SJCRH30 (cell line): ENCODE measurements at places on chromosomes 1 and 21. TPM values are rescaled to one million over a fixed set of nuclear protein-coding genes. Genes with fewer than 3 reads are reported as not detected.

DNA sequence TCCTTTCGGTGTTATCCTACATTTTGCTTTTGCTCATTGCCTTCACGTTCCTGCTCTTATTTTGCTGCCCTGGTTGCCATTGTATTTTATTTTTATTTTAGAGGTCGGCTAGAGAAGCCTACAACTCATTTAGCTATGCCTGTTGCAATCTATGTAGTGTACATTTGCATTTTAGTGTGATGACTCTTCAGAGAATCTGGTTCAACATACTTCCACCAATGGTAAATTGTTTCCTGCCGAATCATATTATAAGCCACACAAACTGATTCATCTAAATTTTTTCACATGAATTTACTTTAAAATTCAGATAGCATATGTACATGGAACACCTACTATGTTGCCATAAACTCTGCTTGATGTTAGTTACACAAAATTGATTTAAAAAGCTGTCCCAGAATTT is 1596.9 kb downstream of the PLA2G4A start:
- H3K27ac ChIP-seq = no peak overlapping the region
- H3K27me3 ChIP-seq = no peaks in the 10 kb centered on the region
- no peak overlapping the region for H3K4me3 ChIP-seq
- H3K36me3 ChIP-seq = no peaks in the 10 kb centered on the region
- no peaks in the 10 kb centered on the region for H3K4me1 ChIP-seq
- no peak for DNase-seq

DNA sequence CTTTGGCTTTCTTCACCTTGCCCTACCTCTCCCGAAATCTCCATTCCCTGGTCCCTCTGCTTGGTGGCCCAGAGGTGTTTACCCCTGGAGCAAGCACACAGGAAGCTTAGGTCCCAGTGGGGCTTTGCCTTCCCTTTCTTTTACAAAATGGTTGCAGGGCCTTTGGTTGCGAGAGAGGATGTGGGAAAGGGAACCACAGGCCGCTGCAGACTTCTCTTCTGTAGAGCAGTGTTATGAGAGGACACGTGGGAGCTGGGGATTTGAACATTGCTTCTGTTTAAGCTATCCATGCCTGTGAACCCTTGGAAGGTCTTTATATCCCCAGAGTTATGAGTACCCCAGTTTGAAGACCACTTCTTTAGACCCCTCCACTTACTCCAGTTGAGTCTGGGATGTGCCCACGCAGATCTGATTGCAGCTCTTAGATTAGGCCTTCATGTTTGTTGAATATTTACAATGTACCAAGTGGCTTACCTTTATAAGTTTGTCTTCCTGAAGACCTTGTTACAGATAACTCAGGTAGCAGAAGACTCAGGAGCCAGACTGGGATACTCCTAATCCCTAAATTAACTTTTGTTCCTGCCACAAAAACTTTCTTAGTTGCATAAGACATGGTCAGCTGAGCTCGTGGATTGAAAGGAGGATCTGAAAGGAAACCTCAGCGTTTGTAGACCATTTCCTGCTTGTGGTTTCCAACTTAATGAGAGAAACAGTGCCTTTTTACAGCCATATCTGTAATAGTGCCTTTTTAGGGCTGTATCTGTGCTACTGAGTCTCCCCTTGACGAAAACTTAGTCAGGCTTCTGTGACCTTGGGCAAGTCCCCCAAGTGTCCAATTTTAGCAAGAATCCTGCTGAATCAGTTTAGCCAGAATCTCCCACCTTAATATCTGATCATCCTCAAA is 21.9 kb upstream of the IVNS1ABP start:
- no peaks in the 10 kb centered on the region for H3K4me1 ChIP-seq
- no peaks in the 10 kb centered on the region for H3K27me3 ChIP-seq
- DNase-seq = no peak
- no peak overlapping the region for H3K4me3 ChIP-seq

OR2L8 gene
- not detected in 2 replicates for total RNA-seq

GRCh38 chr1:86419277-86419903 is 4.6 kb upstream of the CLCA2 start:
- H3K4me1 ChIP-seq = no peaks in the 10 kb centered on the region
- H3K36me3 ChIP-seq = no peaks in the 10 kb centered on the region
- DNase-seq = peak; percentile 50
- no peak overlapping the region for H3K27ac ChIP-seq
- H3K27me3 ChIP-seq = no peaks in the 10 kb centered on the region
- no peak overlapping the region for H3K4me3 ChIP-seq
